ENCODE measurements at places on chromosomes 7 and 10.

GRCh38 chr7:140230861-140231770, 54.3 kb upstream of the KDM7A start:
- DNase-seq = peak; percentile 50

DNA sequence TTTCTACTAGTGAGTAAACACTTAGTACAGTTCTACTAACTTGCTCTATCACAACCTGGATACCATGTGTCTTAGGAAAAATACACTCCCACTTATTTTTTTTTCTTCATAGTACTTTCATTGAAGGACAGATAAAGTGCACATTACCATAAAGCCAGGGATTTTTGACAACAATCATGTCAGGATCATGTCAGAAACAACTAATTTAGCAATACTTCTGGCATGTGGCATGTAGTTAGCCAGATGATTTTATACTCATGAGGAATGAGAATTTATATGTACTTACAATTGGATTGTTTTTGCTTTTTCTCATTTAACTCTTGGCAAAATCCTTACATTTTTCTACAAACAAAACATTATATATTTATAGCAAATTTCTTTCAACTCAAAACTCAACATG, 630.7 kb upstream of the GRM3 start:
- DNase-seq = no peak

DNA sequence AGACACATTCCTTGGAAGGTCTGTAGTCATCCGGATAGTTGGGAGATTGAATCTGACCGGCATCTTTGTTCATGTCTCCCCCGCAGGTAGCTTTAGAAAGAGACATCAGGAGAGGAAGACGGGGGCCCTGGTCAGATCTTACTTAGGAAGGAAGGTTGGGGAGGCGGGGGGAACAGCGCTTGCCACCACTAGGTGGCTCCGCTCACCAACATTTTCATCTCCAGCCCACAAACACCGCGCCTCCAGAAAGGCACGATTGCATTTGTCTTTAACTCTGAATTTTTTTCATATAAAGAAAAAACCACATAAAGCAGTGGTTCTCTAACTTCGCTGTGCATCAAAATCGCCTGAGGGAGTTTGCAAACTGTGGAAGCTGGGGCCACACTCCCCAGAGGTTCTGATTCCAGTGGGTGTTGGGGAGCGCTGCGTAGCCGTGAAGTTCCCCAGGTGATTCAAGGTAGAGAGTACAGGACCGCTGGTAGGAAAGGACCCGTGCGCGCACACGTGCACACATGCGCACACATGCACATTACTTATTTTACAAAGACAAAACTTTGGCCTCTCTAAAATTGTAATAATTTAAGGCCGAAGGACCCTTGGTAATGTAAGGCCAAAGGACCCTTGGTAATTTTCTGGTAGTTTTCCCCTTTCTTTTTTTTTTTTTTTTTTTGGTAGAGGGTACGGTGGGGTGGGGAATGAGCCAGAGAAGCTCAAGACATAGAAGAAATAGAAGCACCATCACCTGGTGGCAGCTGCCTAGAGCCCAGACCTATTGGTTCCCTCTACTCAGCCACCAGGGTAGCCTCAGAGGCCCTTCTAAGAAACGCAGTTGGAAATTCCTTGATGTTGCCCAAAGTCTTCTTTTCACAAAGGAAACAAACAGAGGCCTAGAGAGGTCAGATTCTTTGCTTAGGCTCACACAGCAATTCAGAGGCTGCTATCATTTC, 37.4 kb upstream of the OPALIN start:
- DNase-seq = peak; percentile 36

- DNase-seq = no peak
Measured at GRCh38 chr10:72645263-72645858, 19.5 kb upstream of the MICU1 start.

DNA sequence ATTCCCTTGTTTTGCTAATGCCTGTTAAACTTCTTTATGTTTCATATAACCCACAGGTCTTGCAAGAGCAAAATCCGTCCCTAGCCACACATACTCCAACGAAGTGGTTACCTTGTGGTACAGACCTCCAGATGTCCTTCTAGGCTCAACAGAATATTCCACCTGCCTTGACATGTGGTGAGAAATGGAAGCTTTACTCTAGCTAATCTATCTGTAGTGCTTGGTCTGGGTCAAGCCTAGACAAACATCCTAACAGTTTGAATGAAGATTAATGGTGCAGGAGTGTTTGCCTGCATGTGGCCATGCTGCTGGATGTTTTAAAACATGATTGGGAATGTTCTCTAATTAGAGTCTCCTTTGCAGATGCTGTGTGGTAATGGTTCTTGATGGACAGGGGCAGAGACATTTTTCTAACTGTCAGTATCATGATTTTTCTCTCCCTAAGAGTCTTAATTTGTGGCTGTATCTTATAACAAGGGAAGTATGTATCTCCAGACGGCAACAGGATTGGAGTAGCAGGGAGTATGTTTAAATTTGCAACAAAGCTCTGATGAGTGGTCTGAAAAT, 308.5 kb upstream of the FZD1 start:
- DNase-seq = no peak

DNA sequence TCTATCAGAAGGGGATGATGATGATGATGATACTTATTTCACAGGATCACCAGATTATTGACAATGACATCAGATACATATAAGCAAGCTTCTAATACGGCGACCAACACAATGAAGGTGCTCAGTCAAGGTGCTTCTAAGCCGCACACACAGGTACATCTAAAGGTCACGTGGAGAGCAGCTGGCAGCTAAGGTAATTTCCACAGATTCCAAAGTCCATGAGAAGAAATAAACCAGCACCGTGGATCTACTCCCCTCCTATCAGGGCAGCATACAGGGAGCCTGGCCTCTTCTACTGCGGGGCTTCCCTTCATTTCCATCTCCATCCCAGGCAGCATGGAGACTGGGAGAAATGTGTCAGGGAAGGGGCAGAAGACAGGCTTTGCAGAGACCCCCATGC, 37.5 kb downstream of the DENND11 start:
- DNase-seq = no peak

GRCh38 chr7:30971840-30972563, 8.2 kb downstream of the GHRHR start:
- DNase-seq = no peak

GRCh38 chr10:100858747-100859483, 53.8 kb upstream of the SLF2 start:
- DNase-seq = no peak

- no peak for DNase-seq
Measured at GRCh38 chr10:48285710-48286109, 11.2 kb upstream of the FRMPD2 start.

DNA sequence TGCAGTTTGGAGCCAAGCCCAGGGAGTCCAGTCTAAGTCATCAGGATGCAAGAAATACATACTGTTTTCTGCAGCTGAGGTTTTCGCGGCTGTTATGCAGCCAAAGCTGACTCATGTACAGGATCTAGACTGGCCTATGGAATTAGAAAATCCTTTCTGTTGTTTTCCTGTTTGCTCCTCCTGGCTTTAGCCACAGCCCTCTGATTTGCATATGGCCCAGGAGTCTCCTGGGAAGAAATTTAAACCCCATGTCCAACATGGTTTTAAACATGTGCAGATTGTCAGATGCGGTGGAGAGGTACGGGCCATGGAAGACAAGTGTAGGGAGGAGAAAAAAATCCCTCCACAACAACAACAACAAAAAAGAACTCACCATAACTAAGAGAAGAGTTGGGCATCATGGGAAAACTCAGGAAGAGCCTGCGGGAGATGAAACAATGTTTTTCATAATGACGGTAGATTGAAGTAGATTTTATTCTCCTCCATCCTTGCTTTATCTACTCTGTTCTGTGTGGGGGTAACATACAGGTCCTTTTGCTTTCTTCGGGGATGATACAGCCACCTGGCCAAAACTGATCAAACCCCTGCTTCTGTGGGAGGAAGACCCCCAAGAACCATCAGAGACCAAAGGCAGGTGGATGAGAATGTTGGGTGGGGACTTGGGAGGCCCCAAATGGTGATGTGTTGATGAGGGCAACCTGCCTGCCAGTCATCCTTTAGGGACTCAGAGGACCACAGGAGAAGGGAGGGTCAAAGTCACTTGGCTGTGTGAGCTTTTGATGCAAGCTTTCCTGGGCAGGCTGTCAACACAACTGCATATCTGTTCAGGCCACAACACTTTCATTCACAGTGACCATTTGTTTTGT, 29.8 kb upstream of the GNA12 start:
- no peak for DNase-seq

DNA sequence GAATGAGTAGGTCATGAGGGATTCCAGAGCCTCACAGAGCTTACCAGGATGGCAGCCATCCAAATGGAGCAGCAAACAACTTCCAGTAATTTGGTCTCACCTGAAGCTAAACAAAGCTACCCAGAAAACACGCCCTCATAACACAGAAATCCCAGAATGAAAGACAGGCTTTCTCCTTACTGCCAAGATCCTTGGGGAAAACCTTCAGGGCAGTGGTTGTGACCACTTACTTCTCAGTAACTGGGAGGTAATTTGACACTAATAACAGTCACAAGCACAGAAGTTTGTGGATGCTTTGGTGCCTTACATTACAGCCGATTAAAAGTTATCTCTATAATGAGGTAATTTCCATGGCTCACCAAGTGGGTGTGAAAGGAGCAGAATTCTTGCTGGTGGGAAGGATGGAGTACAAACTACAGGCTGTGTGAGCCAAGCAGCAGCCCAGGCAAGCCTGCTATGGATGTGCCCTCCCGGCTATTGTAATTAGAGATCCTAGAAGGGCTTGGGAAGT, 10.4 kb downstream of the WDR91 start:
- no peak for DNase-seq

GRCh38 chr7:50824882-50825281, 42.2 kb upstream of the GRB10 start:
- no peak for DNase-seq

- no peak for DNase-seq
Measured at GRCh38 chr10:122213766-122214165, 57.3 kb upstream of the BTBD16 start.

GRCh38 chr10:119278126-119278709, 70.8 kb downstream of the GRK5 start:
- DNase-seq = no peak

DNA sequence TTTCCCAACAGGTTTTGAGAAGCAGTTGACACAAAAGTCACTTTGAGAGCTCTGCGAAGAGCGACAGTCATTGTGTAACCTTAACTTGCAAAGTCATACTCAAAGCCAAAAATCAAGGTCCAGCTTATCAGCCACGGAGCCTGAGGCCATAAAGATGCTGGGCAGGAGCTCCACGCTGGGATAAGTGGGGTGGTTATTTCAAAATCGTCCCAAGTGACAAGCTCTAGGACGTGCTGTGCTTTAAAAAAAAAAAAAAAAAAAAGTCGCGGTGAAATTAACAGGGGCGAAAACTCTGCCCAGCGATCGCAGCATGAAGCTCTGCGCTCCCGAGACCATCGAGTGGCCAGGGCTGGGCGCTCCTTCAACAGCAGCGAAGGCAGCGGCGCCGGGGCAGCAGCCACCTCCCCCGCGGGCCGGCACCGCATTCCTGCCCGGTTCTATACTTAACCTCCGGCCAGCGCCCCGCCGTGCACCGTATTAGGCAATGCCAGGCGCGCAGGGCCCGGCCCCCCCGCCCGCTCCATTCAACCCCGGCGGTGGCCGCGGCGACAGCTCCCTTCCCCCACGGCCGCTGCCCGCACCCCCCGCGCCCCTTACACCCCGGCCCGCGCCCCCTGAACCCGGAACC, 657 bp downstream of the HACD1 start:
- DNase-seq = peak; percentile 4

DNA sequence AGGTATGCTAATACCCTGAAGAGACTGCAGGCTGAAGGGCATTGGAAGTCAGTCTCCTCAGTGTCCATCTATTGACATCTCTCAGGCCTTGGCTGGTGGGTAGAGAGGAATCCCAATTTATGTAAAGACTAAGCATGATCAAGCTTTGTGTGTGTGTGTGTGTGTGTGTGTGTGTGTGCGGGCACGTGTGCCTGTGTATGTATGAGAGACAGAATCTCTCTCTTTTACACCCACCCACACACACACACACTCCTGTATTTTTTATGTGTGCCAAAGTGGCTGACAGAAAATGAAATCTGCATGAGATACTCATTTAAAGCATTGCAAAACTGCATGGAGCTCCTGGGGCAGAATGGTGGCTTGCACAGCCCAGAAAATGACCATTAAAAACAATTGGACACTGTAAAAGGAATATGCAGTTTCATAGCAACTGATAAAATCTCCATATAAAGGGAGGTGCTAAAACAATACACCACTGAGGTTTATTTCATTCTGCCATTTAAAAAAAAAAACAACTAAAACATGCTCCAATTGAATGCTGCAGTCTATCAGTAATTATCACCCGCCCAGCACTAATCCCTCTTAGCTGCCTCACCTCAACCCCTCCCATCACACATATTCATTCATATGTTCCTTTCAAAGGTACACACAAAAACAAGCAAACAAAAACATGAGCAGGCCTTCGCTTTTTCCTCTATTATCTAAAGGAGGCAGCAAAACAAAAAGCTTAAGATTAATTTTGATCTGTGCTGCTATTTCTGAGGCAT, 385.0 kb downstream of the KCNMA1 start:
- no peak for DNase-seq

GRCh38 chr10:125868372-125868975, 12.6 kb downstream of the DHX32 start:
- peak; percentile 10 for DNase-seq

DNA sequence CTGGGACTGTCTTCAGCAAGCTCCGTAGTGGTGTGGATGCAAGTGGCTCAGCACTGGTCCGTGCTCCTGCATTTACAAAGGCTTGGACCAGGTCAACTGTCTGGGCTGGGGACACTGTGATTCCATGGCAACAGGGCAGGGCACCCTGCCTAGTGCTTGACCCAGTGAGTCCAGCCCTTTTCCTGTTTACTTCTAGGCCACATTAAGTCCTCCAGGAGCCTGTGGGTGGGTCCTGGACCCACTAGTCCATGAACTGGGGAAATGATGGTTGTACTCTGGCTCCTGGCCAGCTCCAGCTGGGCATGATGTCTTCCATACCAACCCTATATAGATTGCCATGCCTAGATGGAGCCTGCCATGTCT, 152.0 kb downstream of the RPS24 start:
- no peak for DNase-seq

DNA sequence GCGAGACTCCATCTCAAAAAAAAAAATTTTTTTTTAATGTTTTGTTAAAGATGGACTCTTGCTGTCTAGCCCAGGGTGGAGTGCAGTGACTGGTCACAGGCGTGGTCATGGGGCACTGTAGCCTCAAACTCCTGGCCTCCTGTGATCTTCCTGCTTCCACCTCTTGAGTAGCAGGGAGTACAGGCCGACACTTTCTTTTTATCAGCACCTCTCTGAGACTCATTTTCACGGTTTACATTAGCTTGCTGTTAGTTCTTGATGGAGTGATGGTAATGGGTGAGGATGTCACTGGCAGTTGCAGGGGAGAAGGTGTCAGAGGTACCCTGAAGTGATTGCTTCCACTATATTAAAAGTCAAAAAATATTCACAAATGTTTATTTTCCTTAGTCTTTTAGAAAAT, 95.3 kb upstream of the MTPN start:
- no peak for DNase-seq

Measured in CD4-positive, alpha-beta T cell treated with Interleukin-15 for 4 hours (primary cell).